ENCODE measurements at places on chromosomes 1 and 21. TPM values are rescaled to one million over a fixed set of nuclear protein-coding genes. Genes with fewer than 3 reads are reported as not detected.

Gene S100A14
- 0.35 TPM for total RNA-seq

Gene KRTAP11-1
- total RNA-seq, result not detected

- DNase-seq, result no peak
Measured at GRCh38 chr1:97739596-97740103, 181.2 kb downstream of the DPYD start.

Gene CHTOP
- 55.5 TPM for total RNA-seq

Gene HJV
- total RNA-seq, result not detected

Gene CD247
- 2.1 TPM for total RNA-seq
